ENCODE measurements at places on chromosomes 3 and 15.

- no peak for DNase-seq
These were observed 124.5 kb upstream of the ATP10A start for GRCh38 chr15:25987638-25988037.

- peak; percentile 72 for DNase-seq
These were observed 29.3 kb downstream of the CCNL1 start for GRCh38 chr3:157130467-157131251.

GRCh38 chr3:82641701-82642100 is 880.3 kb upstream of the GBE1 start:
- DNase-seq = no peak

DNA sequence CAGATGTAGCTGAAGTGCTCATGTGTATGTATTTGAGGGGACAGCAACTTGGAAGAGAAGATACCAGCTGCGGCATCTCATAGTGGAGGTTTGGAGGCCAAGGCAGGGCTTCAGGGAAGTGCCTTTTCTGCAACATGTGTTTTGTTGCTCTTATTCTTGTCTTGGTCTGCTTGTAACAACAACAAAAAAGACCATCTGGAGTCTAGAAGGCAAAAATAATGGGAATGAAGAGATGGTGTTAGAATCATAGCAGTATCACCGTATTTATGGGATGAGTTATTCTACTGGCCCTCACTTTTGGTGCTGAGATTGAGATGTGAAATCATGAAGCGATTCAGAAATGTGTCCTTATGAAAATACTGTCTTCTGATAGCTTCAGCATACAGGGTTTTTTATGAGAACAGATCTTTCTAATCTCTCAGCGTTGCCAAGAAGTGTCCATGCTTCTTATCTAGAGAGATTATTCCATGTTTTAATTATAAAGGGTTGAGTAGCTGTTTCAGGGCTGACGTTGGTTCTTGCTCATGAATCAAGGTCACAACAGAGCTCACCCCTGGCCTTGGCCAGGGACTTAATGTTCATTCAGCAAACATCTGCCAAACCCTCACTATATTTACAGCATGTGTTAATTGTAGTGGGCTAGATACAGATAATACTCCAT is 58.0 kb downstream of the ITPR1 start:
- no peak for DNase-seq

DNA sequence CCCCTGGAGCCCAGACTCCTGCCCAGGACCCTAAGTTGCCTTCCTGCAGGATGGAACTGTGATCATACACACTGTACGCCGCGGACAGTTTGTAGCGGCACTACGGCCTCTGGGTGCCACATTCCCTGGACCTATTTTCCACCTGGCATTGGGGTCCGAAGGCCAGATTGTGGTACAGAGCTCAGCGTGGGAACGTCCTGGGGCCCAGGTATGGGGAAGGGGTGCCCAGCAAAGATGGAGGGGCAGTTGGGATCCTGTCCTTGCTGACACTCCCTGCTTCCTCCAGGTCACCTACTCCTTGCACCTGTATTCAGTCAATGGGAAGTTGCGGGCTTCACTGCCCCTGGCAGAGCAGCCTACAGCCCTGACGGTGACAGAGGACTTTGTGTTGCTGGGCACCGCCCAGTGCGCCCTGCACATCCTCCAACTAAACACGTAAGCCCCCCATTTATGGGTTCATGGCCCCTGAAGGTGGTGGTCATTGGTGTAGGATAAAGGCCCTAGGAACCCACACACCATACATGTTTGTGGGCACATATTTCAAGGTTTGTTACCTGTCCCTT is 28.8 kb downstream of the NBEAL2 start:
- DNase-seq = no peak
